T follicular helper cell (primary cell): ENCODE measurements at places on chromosomes 7 and 10.

GRCh38 chr10:93941606-93942005 lies 47.8 kb downstream of the SLC35G1 start:
- DNase-seq = no peak

- no peak for DNase-seq
Observed at GRCh38 chr10:13614530-13615332, 28.0 kb downstream of the PRPF18 start.

GRCh38 chr10:79442171-79443040 lies 3.0 kb downstream of the ZCCHC24 start:
- no peak for DNase-seq

DNA sequence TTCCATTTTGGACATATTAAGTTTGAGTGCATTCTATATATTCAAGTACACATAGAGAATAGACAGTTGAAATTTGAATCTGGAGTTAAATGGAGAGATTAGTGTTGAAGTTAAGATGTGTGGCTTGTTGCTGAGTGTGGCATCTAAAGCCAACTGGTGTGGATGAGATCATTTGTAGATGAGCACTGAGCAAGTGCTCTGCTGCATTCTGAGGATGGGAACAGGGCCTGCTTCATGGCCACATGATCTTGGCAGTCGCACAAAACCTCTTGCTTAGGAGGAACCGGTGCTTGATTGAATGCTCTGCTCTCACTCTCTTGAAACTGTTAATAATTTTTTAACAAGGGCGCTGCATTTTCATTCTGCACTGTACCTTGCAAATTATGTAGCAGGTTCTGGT lies 62.0 kb downstream of the EPDR1 start:
- no peak for DNase-seq

DNA sequence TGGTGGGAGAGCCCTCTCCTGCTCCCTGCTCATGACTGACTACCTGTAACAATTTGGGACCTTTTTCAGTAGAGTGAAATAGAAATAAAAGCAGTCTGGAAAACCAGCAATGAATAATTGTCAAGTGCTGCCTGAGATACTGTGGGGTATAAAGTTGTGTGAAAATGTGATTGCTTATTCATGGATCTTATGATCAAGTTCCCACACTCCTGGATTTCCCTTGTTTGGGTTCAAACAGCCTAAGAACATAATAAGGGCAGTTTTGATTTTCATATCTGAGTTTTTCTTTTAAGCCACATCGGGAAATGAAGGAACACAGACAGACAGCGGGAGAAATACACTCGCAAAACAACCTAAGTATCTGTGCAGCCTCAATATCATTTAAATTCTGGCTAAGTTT lies 52.9 kb downstream of the CALD1 start:
- DNase-seq = no peak

DNA sequence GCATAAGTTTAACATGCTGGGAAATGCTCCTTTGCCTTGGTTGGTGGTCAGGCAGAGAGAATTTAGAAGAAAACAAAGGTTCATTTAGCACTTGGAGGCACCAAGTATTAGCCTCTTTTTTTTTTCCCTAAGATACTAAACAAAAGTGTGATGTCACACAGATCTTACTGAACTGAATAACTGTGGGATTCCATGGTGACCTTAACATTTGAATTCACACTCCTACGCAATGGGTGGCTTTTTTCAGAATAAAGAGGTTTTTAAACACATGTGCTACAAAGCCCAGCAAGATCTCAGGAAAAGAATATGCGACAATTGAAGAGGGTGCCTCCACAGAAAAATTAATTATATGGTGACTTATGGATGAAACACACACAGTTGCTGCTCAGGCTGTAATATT lies 133.4 kb upstream of the ABCB5 start:
- no peak for DNase-seq

- DNase-seq = no peak
Observed at GRCh38 chr7:31747553-31747952, 60.5 kb downstream of the PPP1R17 start.

- DNase-seq = no peak
Observed at GRCh38 chr10:86373828-86374227, 7.2 kb upstream of the GRID1 start.

- DNase-seq = no peak
Observed at GRCh38 chr7:33946094-33946699, 40.9 kb downstream of the BMPER start.

DNA sequence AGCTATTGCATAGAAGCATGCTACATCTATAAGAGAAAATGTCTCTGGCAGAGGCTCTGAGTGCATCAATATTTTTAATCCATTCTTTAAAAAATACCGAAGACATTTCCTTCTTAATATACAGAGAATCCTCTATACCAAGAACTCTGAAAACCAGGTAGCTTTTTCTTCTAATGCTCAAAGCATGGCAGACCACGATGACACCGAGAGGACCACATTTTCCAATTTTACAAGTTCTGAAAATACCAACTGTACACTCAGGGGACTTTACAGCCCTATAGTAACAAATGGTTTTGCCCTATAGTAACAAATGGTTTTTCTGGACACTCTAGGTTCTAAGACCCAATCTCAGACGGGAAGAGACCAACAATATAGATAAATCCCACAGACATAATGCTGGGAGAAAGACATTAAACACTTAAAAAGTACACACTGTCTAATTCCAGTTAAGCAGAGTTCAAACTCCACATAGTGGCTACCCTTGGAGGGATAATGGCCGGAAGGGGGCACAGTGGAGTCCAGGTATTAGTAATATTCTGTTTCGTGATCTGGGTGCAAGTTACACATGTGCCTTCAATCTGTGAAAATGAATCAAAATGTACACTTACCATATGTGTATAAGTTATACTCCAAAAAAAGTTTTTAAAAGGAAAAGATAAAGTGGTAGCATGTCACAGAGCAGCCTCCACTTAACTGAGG lies 26.2 kb downstream of the CCDC6 start:
- DNase-seq = no peak

DNA sequence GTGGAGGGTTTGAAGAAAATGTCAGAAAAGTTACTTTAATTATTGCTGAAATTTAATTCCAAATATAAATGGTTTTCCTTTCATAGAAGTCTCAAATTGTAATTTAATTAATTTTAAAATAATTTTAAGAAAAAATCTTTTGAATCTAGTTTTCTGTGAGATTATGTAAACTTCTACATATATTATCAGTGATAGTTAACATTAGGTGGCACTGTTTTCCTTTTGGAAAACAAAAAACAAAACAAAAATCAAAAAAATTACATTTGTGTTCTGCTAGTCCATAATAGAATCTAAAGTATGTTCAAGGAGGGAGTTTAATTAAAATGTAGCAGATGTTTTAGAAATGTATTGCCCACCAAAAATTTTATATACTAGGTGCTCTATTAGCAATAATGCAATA lies 1456.7 kb downstream of the REEP3 start:
- DNase-seq = no peak
